CD4-positive, CD25-positive, alpha-beta regulatory T cell (primary cell): ENCODE measurements at places on chromosomes 2 and 18. TPM values are rescaled to one million over a fixed set of nuclear protein-coding genes. Genes with fewer than 3 reads are reported as not detected.
A peak's percentile ranks its signal among the peaks of the same experiment; 100 is the strongest.

Gene SOX11
- total RNA-seq: not detected

- no peak for DNase-seq
Observed at GRCh38 chr2:219398721-219399363, 11.1 kb upstream of the DNPEP start.

- no peak for DNase-seq
Observed at GRCh38 chr18:11437046-11437445, 172.3 kb upstream of the SLC35G4 start.

GRCh38 chr2:9663008-9663879, 32.4 kb upstream of the YWHAQ start:
- DNase-seq: no peak

DNA sequence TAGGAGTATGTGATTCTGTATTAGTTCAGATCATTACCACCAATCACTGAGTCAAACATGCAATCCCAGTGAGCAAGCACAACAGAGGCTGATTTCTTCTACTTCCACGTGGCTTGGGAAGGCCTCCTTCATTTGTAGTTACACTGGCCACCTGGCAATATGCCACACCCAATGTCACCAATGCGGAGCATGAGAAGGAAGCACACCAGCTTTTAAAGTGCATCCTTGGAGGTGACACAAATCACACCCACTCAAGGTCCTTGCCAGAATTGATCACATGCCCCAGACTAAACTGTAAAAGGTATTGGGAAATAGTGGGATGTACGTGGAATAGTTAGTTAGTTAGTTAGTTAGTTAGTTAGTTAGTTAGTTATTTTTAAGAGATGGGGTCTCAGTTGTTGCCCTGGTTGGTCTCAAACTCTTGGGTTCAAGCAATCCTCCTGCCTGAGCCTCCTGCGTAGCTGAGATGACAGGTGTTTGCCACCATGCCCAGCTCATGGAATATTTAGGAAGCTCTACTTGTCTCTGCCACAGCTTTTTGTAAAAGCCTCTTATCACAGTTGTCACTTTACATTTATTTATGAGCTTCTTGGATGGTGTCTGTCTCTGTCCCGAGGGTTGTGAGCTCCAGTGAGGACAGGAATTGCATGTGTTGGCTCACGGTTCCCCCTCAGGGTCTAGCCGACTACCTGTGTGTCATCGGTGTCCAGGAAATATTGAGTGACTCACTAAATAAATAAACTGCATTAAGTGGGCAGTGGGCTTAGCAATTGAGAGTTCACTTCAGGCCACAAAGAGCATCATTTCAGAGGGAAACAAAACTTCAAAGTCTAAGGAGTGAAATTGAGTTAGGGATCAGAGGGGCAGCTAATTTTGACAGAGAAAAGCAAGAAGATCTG, 28.1 kb upstream of the CAB39 start:
- no peak for DNase-seq

GRCh38 chr2:118290411-118291250, 202.4 kb downstream of the INSIG2 start:
- no peak for DNase-seq

- no peak for DNase-seq
Observed at GRCh38 chr2:220215785-220216184, 588.4 kb downstream of the SLC4A3 start.

DNA sequence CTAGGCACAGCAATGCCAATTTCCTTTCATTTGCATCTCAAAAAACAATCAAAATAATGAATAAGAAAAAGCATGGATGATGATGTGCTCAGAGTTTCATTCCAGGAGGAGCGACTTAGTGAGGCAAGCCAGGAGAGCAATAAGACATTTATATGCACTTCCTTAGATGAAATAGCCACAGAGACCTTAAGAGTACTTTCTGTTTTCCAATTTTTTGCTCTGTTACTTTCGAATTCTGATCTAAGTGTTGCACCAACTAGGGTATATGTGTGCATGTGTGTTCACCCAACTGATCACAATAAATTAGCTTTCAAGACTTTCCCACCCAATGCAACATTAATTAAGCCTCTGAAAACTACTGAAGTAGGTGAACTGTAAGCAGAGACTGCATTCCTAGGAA, 709 bp downstream of the RAB27B start:
- no peak for DNase-seq

DNA sequence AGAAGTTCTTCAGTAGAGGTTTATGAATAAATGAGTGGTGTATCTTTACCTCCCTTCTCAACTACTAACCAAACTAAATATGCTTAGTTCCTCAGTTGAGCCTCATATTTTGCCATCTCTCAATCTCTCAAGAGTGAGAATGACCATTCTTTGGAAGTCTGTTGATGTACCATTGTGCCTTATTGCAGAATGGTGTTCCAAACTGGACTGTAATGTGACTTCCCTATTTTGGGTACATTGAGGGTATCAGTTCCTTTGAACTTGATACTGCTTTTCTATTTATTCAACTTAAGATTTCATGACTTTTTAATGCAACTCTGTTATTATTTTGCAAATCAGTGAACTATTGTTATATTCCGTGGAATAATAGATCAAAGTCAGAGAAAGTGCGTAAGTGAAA, 159.4 kb downstream of the PTPRM start:
- DNase-seq: no peak

DNA sequence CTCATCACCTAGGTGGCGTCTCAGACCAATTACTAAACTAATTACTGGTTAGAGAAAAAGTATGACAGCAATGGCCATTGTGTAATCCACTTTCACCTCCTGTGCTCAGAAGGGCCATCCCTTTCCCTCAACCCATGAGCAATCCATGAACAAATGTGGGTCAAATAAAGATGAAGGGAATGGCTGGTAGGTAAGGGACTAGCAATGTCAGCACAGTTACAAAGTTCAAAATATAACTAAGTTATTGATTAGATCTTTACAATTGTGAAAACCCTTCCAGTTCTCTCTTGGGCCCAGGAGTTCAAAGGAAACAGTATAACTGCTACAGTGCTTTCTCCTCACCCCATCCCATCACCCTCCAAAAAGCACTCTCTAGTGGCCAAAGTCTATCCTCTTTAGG, 98.3 kb downstream of the DTNA start:
- DNase-seq: no peak

- DNase-seq: no peak
Observed at GRCh38 chr18:68466672-68467071, 248.2 kb downstream of the TMX3 start.

DNA sequence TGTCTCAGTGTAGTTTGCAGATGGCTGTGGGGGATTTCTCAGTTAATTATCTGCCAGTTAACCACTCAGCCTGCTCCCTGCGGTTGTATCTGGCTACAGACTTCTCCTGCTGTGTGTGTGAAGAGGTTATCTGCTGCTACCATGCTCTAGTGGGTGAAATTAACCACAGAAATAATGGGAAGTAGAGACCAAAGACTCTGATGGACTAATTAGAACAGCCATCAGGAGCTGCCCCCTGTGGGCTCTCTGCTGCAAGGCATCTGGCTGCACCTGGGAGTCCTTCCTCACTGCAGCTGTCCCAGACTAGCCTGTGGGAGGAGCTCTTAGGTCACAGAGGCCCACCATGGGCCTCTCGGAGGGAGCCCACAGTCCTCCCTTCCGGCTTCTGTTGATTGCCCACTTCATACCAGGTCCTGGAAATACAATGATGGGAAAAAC, 66.6 kb downstream of the CTIF start:
- no peak for DNase-seq

DNA sequence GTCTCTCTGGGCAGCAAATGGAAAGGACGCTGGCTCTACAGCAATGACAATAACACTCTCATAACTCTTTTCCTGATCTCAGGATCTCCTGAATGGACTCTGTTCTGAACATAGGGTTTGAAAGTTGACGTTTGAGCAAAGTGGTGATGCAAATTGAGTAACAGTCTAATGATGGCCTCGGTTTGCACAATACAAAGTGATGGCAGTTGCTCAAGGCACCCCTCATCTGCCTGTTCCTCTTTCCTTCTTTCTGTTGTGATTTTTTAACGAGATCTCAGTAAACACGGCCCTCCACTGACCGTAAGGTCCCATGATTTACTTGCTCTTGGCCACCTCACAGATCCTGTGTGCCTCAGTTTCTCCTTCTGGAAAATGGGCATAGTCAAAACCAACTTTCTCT, 303.6 kb downstream of the SLC8A1 start:
- no peak for DNase-seq

Gene IL36RN
- not detected for total RNA-seq

GRCh38 chr2:174493549-174494331, 6.9 kb upstream of the GPR155 start:
- DNase-seq: peak; percentile 70

Gene CCDC74B
- total RNA-seq: not detected

Gene ELOA2
- total RNA-seq: not detected

- DNase-seq: no peak
Observed at GRCh38 chr18:77918730-77919129, 669.1 kb downstream of the GALR1 start.

DNA sequence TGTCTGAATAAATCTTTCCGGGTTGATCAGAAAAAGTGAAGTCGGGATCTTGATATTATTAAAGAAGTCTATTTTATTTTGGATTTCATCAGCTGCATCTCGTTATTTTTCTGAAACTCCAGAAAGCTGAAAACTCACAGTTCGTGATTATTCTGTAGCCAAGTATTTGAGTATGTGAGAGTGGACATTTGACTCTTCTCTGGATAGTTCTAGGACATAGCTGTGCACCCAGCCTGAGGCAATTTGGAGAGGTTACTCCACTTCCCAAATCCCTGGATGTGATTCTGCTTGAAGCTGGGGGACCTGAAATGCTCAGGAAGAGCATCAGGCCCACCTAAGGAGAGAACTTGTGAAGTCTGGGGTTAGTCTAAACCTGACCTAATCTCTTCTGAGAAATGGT, 117.6 kb upstream of the PID1 start:
- DNase-seq: no peak

- DNase-seq: no peak
Observed at GRCh38 chr2:66014450-66014849, 420.5 kb upstream of the MEIS1 start.

GRCh38 chr2:18703555-18703954, 114.2 kb upstream of the NT5C1B start:
- no peak for DNase-seq

Gene CROCC2
- not detected for total RNA-seq

- DNase-seq: no peak
Observed at GRCh38 chr2:191391171-191391570, 146.0 kb downstream of the MYO1B start.

DNA sequence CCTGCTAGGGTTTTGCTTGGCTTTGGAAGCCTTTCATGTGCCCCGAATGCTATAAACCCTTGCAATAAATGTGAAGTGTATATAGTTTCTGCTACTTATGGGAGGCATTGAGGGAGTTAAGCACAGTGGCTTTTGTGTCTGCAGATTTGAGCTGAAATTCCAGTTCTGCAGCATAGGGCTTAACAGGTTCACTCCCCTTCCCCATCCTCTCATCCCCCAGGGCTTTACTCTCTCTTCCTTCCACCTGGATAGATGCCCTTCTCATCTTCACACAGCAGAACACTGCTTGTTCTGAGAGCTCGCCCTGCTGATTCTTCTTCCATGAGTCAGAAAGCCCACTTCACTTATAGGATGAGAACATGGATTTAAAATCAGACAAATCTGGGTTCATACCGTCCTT, 37.2 kb downstream of the SOX11 start:
- no peak for DNase-seq

GRCh38 chr2:72989770-72990556, 72.6 kb downstream of the EMX1 start:
- DNase-seq: no peak

GRCh38 chr2:145987793-145988192, 1467.9 kb upstream of the ZEB2 start:
- no peak for DNase-seq

GRCh38 chr2:57126410-57126809, 920.2 kb upstream of the VRK2 start:
- DNase-seq: no peak

DNA sequence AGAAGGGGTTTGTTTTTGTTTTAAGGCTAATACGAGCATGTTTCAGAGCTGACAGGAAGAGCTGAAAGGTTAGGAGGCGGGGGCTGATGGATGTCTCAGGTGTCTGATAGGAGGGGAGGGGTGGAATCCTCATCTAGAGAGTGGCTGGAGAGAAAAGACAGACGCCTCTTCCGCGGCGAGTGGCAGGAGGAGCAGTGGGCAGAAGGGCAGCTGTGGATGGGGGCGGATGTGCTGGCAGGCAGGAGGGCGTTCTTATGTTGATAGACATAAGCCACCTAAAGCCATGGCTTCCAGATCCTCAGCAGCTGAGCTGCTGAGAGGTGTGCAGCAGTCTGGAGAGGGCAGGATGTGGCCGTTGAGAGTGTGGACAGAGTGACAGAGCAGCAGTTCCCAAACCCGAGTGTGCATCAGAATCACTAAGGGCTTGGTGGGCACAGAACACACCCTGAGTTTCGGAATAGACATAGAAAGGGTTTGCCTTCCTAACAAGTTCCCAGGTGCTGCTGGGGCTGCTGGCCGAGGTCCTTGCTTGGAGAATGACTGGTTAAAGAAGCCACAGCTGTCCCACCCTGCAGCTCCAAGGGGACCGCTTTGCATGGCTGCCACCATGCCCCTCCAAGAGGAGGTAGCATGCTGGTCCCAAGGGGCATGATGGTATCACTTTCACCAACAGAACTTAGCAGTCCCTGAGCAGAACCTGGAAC, 3.0 kb upstream of the ITM2C start:
- DNase-seq: no peak

Gene KCTD18
- 18.2 TPM for total RNA-seq

Gene PLB1
- total RNA-seq: 2.0 TPM

Gene DPYSL5
- total RNA-seq: not detected

Gene RGPD3
- total RNA-seq: 0.44 TPM
